ENCODE measurements at places on chromosomes 4 and X.

DNA sequence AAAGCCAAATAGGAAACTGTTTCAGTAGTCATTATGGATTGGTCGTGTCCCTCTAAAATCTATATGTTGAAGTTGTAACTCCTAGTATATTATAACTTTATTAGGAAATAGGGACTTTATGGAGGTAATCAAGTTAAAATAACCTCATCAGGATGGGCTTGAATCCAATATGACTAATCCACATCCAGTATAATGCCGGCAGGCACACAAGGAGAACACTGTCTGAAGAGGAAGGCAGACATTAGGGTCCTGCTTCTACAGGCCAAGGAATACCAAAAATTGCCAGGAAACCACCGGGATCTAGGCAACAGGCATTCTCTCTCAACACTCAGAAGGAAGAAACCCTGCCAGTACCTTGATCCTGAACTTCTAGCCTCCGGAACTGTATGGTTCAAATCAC is 130.3 kb downstream of the ATP10D start:
- DNase-seq, result no peak

DNA sequence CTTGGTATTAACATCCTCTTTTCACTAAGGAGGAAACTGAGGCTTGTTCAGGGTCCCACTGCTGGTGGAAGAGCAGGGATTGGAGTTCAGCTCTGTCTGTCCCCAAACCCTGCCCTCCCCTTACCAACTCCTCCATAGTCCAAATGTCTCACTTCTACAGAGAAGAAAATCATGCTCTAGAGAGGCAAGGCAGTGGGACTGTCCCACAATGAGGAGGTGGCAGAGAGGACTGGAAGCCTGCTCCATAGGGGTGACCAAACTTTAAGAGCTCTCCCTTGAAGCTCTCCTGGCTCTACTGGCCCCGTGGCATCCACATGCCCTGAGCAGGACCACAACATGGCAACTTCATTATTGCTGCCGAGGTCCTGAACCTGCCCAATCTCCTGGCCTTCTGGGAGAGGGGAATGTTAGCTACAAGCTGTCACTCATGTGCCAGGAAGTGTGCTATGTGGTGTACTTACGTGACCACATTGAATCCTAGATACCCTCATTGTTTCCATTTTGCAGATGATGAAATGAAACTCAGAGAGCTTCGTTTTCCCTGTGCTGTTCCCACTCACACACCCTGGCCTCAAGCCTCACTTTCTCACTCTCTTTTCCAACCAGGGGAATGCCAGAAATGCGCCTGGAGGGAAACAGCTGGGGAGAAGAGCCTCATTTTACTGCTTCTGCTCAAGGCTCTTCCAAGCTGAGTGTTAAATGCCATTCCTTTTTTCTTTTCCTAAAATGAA is 71.5 kb downstream of the ANAPC4 start:
- no peak for DNase-seq

DNA sequence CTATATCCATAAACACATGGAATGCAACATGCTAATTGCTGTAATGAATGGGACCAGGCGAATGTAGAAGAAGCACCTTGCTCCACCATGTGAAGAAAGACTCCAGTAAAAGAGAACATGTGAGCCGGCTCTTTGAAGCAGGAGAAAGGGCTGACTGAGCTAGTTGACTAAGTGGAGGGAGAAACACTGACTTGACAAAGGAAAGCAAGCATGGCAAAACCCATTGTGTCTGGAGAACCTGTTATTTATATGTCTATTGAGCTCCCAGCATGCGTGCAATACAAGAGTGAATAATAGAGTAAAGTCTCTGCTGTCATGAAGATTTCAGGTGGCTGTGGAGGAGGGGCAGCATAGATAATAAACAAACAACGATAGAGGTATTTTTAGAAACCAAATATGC is 559.9 kb downstream of the RAB28 start:
- no peak for DNase-seq

DNA sequence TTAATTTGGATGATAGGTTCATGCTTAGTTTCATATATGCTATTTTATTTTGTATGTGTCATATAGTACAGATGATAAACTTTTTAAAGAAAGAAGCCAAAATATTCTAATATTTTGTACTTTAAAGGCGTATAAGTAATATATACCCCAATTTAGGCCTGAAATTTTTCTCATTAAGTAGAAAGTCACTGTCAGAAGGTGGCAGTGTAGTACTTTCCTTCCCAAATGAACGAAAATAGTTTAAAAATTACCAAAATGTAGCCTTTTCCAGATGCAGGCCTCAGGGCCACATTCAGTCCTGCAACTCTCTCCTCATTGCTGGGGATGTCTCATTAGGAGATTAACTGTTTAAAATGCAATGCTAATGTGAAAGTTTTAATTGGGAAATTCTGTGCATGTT is 1263.6 kb downstream of the C4orf33 start:
- DNase-seq, result no peak

DNA sequence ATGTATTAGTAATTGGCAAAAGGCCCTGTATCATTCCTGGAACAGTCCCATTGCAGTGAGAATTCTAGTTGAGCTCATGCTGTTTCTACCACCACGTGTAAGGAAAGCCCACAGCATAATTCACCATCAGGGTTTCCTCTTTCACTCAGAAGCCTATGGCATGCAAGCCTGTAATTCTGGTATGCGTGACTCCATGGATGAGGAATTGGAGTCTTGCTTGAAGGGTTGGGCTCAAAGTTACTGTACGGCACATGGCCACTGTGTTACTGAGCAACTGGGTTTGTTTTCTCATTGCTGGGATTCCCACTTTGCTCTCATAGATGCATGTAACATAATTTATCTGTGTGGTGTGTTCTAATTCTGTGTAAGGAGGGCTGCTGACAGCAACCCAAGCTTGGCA is 132.3 kb upstream of the NR3C2 start:
- no peak for DNase-seq

DNA sequence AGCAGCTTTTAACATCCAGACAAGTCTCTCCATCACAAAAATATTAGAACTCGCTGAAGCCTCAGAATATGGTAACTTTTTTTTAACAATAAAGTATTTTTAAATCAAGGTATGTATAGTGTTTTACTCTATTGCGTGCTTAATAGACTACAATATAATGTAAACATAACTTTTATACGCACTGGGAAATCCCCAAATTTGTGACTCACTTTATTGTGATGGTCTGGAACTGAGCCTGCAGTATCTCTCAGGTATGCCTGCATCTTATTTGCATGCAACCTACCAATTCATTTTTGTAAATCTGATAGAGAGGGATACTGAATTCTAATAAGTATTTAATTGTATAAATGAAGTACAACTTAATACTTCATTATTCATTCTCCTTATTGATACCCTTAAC is 823.5 kb downstream of the ADGRL3 start:
- no peak for DNase-seq

GRCh38 chrX:75596178-75596577 is 73.3 kb upstream of the ZDHHC15 start:
- DNase-seq, result no peak

- no peak for DNase-seq
Measured at GRCh38 chr4:162409048-162409447, 245.2 kb upstream of the FSTL5 start.

DNA sequence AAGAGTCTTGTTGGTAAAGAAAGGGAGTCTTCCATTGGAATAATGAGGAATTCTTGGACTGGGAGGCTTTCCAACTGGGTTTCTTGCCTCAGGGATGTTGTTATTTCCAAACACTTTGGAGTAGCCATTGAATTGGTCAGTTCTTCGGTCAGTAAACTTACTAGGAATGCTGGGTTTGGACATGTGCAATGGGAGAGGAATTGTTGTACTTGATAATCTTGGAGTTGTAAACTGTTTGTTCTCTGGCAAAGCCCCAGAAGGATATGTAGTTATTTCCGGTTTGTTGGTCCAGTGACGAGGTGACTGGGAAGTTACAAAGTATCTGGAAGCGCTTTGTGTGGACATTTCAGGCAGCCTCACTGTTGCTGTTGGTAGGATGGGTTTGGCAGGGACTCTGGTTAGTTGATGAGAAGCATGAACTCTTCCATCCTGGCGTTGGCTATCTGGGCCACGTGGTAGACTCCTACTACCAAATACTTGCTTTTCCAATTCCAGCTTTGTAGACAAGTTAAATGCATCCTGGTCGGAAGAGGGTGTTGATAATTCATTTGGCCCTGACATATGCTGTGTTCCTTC is 25.9 kb downstream of the MXRA5 start:
- no peak for DNase-seq

DNA sequence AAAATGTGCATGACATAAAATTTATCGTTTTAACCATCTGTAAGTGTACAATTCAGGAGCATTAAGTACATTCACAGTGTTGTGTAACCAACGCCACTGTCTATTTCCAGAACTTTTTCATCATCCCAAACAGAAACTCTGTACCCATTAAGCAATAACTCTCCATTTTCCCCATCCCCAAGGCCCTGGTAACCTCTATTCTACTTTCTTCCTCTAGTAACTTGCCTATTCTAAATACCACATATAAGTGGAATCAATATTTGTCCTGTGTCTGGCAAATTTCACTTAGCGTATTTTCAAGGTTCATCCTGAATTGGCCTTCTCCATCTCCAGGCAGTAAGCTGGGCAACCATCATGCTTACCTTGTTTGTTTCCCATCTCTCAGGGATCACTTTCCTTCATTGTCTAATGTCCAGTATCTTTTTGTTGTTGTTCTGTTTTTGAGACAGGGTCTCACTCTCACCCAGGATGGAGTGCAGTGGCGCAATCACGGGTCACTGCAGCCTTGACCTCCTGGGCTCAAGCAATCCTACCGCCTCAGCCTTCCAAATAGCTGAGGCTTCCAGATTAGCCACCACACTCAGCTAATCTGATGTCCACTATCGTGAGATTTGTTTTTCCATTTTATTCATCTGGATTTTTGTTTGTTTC is 17.7 kb upstream of the GRIPAP1 start:
- no peak for DNase-seq

DNA sequence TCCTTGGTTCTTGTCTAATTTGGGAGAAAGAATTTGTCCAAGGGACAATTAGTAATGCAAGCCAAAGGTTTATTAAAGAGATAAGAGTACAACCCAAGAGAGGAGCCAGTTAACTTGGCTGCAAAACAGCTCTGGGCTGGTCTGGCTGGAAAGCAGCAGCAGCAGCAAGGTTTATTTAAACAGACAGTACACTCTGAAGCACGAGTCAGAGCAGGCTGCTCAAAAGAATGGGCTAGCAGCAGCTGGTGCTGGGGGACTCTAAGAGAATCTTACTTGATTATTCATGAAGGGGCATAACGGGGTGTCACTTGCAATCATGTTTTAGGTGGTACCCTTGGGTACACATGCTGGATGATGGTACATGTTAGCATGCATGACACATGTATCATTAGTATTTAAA is 17.1 kb upstream of the CT47C1 start:
- no peak for DNase-seq

- no peak for DNase-seq
Measured at GRCh38 chr4:25283948-25284347, 28.6 kb upstream of the ZCCHC4 start.

GRCh38 chr4:10204401-10205058 is 87.9 kb upstream of the WDR1 start:
- no peak for DNase-seq

DNA sequence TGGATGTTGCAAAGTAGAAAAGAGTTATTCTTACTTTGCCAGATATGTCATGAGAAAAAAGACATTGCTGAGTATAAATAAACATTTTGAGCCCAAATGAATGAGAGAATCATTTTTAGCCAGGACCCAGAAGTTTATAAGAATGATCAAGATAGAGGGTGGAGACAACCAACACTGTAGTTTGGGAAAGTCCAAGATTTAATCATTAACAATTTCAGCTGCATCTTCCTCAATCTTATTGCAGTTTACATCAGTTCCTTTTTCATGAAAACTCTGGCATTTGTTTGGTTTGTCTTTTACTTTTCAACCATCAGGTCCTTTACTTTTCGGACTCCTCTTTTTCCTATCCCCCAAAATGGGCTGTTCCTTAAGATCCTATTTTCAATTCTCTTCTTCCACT is 645.9 kb downstream of the ANKRD50 start:
- DNase-seq, result no peak

- DNase-seq, result no peak
Measured at GRCh38 chrX:1264556-1264955, 4.1 kb upstream of the CSF2RA start.

DNA sequence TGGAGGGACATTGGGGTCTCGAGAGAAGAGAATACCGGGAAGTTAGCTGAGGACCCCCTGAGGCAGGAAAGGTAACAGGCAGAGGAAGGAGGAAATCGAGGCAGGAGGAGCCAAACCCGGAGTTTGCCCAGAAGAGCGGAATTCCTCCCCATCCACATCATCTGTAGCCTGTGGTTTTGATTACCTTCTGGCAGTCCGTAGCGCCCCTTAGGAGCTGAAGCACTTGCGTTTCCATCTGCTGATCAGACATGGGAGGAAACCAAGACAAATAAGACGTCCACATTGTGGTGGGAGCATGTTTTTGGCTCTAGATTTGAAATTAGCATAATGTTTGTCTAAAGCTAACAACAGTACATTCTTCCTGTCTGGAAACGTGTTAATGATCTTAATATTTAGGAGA is 26.8 kb upstream of the HMX1 start:
- no peak for DNase-seq

GRCh38 chr4:84814094-84814750 is 152.3 kb downstream of the WDFY3 start:
- no peak for DNase-seq

- DNase-seq, result no peak
Measured at GRCh38 chrX:116873671-116874070, 410.9 kb upstream of the CT83 start.

- no peak for DNase-seq
Measured at GRCh38 chr4:30256116-30256832, 463.9 kb upstream of the PCDH7 start.

DNA sequence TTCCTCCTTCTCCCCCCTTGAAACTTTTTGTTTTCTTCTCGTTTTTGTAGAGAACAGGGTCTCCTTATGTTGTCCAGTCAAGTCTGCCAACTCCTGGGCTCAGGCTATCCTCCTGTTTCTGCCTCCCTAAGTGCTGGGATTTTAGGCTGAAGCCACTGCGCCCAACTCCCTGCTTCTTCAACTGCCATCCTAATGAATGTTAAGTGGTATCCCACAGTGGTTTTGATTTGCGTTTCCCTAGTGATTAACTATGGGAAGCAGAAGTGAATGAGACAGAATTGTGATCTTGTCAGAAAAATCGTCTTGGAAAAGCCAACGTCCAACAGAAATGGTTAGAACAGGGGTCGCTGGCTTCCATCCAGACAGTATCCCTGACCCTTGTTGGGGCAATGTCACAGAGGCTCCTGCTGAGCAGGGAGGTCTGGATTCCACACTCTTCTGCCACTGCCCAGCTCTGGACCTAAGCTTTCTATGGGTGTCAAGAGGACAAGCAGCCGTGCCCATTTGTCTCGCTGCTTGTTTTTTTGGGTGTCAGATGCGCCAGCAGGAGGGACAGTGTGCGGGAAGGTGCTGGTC is 869 bp upstream of the ADD1 start:
- no peak for DNase-seq

DNA sequence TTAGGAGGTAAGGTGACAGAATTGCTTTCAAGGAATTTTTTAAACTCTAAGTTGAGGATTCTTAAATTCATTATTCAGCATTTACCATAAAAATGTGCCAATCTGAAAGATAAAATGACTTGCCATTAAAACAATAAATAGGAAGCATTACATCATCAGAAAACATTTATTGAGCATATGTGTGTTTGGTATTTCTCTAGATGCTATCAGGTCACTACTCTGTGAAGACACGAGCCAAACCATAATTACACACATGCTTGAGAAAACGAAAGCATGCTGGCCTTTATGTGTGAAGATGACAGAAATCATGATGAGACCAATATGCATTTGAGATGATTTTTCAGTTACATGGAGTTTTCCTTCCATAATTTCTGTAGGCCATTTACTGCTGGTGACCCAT is 12.3 kb upstream of the IL21 start:
- DNase-seq, result no peak
